ENCODE measurements at places on chromosomes 4 and X.

DNA sequence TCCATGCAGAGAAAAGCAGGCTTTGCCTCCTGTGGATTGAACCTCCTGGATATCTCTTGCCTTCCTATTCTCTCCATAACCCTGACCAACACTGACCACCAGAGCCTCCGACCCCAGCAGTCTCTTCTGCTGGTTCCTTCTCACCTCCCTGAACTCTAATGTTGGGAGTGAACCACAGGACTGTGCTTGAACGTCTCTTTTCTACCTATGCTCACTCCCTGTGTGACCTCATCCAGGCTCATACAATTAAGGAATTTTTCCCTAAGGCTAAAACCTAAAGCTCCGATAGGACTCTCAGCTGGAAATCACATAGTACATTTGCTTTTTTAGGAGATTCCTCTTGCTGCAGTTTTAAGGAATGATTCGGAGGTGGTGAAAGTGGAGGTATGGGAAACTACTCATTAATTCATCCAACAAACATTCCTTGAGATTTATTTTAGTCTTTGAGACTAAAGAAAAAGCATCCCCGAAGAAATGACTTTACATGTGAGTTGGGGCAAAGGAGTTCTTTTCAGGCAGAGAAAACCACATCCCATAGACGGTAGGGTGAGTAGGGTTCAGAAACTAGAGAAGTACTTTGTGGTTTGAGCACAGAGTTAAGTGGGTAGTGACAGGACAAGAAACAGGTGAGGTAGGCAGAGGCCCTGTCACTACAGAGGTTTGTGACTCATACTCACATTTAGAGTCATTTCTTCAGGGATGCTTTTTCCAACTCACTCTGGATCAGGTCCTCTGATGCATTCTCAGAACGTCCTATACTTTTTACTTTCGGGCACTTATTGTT lies 30.8 kb downstream of the NDNF start:
- DNase-seq: no peak

DNA sequence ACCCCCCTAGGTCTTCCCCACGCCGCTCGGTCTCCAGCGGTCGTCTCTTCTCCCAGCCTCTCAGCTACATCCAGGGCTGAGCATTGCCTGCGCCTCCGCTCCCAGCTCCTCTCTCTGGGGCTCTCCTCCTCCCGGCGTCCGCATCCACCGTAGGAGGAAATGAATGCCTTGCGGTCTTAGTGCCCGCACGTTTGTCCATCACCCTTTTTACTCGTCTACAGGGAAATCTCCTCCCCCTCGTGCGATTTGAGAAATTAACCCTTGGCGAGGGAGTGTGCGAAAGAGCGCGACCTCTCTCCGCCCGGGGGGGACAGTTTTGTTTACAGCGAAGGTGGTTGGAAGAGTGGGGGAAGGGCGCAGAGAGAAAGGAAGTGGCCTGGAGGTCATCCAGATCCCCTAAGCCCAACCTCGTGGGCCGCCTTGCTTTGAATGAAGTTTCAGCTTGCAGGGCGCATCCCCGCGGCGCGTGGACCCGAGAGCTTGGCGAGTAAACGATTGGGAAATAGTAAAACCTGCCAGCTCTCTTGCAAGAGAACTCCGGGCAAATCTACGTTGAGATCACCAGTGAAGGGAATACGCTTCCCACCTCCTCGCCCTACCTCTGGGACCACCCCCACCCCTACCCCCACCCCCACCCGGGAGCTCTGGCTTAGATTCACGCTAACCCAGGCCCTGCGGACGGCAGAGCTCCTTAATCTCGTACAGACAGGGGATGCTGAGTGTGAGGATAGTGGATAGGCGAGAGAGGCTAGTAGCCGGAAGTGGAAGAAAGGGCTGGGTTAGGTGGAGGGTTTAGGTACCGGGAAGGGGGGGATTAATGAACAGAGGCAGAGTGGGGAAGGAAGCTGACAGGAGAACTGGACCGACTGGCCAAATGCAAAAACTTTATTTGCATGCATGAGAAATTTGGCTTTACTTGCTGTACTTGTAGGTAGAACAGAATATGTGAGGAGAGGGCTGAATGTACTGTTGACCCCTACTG lies at the start of gene ELOVL6:
ELOVL6 (minus strand) TSS at position 181 of the 982 bp plus-strand sequence. CDS start 280 bp downstream, outside the sequence.
- DNase-seq: no peak

GRCh38 chr4:68074397-68074796 lies 55.3 kb downstream of the TMPRSS11F start:
- no peak for DNase-seq

DNA sequence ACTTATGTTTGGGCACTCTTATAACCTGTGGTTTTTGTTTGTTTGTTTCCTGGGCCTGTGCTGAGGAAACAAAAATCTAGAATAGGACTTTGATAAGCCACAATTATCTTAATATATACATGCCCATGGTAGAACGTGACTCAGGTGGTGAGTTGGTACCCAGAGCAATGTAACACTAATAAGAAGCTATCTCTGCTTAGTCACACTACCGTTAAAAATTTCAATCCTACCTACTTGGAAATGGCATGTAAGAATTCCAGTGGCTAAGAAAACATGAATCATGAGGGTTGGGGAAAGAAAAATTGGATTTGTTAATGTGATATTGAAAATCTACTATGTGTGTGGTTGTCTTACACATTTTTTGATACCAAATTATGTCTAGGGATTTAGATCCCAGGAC lies 30.5 kb upstream of the ADGRG2 start:
- no peak for DNase-seq

- peak; percentile 44 for DNase-seq
These were observed 37.8 kb downstream of the SEPTIN6 start for GRCh38 chrX:119655125-119655524.

DNA sequence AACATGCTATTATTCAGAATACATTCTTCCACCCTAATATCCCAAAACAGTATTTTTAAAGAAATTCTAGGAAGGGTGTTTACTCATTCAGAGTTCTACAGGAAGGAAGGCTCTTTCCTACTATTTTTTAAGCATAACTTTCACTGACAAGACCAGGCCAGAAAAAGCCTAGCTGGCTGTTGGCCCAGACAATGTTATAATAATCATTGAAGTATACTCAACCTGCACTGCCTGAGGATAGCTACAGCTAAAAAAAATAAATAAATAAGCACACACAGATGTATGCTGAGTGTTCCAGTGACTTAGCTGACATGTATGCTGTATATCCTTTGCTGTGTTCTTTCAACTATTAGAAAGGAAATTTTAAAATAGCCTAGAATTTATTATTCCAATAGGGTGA lies 145.8 kb upstream of the SPRY1 start:
- DNase-seq: no peak

DNA sequence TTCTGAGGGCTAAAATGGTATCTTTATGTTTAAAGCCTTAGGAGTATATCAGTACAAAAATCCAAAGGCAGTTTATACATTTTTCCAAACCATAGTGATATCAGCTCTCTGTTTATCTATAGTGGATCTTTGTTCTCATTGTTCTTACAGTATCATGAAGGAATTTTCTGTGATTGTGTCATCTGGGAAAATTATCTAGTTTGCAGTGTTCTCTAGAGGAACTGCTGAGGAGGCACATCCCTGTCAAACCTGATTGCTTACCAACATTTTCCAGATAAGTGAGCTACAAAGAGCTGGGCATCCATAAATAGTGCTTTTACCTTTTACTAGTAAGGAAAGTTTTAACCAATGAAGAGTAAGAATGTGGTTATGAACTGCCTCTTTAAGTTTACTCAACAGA lies 44.9 kb upstream of the SLC25A31 start:
- no peak for DNase-seq

- DNase-seq: no peak
These were observed 60.1 kb upstream of the ACSL4 start for GRCh38 chrX:109793191-109793590.

GRCh38 chrX:10753116-10753515 lies 132.7 kb upstream of the MID1 start:
- DNase-seq: no peak

DNA sequence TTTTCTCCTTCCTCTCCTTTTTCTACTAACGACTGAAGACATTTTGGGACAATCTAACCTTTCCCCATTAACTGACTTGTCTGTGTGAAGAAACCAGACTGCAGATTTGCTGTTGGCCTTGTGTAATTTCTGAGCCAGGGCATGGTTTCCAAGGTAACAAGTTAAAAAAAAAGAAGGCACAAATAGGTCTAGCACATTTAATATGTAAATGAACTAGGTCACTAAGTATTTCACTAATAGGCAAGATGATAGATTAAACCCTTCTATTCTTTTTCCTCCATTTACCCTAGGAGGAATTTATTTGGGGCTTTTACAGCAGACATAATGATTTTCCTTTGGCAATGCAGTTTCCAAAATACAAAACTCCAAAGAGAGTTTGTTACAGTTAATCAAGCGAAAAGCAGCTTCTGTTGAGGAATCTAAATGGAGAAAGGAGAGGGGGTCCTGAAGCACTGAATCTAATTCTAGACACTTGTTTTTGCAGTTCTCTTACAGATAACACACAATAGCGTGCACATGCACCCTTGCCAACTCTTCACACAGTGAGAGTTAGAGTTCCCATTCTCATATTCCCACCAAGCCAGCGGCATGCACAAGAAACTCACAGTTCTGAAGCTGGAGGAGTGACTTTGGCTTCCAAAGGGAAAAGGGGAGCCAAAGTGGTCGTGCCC lies 72.0 kb downstream of the TSPAN5 start:
- no peak for DNase-seq

GRCh38 chrX:95346856-95347255 lies 1337.8 kb upstream of the DIAPH2 start:
- DNase-seq: no peak

- DNase-seq: no peak
These were observed 203.7 kb downstream of the AFAP1 start for GRCh38 chr4:7735961-7736360.

- no peak for DNase-seq
These were observed at the start of gene RAB33A for GRCh38 chrX:130171446-130172126. RAB33A (plus strand) TSS chrX:130171962; CDS start chrX:130172063, 101 bp downstream.

DNA sequence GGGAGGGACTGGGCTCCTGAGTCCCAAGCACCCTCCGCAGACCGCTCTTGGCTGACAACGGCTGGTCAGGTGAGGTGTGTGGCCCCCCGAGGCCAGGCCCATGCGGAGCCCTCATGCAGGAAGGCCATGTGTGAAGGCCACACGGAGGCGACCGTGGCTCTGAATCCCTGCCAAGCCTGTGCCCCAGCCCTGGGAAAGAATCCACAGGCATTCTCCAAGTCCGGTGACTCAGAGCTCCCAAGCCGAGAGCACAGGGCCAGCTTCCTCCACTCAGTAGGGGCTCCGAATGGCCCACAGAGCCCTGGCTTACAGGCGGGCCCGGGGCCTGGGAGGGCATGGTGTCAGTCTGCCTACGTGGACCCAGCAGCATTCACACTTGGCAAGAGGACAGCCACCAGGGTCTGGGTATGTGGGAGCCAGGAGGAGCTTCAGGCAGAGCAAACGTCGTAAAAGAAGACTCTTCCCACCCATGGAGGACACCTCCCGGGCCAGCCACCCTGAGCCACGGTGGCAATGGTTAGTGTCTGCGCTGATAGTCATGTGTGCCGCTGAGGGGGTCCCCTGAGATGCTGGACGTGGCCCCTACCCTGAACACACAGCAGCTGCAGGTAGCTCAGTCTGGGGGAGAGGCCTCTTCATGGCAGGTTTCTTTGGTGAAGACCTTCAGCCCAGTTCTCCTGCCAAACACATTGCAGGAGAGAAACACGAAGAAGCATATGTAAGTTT lies 105.7 kb downstream of the PSAPL1 start:
- no peak for DNase-seq

- DNase-seq: no peak
These were observed 10.4 kb upstream of the PPP3CA start for GRCh38 chr4:101357751-101358150.

- DNase-seq: no peak
These were observed 952 bp downstream of the ARSD start for GRCh38 chrX:2928191-2928582.

GRCh38 chrX:39677585-39677977 lies 420.2 kb downstream of the BCOR start:
- no peak for DNase-seq

DNA sequence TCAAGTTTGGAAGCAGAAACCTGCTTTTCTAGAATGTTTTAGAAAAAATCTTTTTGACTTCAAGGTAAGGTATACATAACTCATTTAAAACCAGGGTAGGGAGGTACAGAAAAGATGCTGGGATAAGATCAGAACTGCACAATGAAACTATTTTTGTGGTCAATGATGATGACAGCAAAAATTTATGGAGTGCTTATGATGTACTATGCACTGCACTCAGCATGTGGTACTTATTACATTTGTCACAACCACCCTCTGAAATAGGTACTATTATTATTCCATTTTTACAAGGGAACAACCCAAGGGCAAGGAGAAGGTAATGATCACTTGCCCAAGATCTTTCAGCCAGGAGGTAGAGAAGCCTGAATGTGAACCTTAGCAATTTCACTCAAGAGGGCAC lies 8.0 kb downstream of the GPM6B start:
- DNase-seq: no peak

DNA sequence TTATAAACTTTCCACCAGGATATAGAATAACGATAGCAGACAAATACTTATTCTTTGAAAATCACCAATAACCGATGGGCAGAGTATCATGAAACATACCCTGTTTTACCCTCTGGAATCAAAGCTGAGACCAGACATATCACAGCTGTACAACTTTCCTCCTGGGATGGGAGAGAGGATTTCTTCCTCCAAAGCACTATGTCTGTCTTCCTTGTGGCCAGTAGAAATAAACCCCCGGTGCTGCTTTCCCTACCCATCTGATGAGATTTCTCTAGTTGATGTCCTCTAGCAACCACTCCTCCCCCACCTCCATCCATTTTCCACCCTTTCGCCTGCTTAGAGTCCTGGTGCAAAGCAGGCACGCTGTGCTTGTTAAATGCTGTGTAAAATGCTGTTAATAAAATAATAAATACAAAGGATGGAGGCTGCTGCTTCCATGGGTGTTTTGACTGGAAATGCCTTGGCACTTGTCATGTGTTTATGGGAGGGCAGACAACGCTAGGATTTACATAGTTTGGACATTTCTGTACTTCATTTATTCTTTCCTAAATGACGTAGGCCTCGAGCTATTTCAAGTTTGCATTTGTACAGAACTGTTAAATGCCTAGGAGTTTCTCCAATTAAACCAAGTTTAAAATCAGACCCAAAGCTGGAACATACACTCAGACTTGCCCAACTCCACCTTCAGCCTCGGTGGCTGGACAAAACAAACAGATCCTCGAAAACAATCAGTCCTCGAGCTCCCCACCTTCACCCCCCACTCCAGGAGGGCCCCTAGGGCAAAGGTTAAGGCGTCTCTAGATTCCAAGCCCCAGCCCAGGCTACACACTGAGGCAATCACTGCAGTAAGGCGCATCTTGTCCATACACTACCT lies 10.1 kb downstream of the BCOR start:
- DNase-seq: no peak

- no peak for DNase-seq
These were observed 246.9 kb downstream of the FBXO8 start for GRCh38 chr4:174036576-174036975.

DNA sequence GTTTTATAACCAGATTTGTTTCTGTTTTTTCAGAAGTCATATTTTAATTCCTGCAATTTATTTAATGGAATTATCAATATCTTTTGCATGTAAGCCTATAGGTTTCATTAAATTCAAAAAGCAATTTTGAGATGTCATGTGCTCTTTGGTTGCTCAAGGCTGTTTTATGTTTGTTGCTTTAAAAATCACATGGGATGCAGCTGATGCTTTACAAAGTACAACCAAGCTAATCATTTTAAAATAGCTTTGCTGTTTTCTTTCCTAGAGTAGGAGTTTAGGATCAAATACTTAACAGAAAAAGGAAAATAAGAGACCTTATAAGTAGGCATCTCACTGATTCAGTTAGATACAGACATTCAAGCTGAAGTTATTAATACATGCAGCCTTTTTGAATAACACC lies 11.3 kb downstream of the CPEB2 start:
- no peak for DNase-seq

- no peak for DNase-seq
These were observed 9.8 kb upstream of the UTP3 start for GRCh38 chr4:70678383-70678999.

- no peak for DNase-seq
These were observed 37.6 kb downstream of the CCNQ start for GRCh38 chrX:153561337-153561736.
